ENCODE measurements at places on chromosomes 6 and 20.

DNA sequence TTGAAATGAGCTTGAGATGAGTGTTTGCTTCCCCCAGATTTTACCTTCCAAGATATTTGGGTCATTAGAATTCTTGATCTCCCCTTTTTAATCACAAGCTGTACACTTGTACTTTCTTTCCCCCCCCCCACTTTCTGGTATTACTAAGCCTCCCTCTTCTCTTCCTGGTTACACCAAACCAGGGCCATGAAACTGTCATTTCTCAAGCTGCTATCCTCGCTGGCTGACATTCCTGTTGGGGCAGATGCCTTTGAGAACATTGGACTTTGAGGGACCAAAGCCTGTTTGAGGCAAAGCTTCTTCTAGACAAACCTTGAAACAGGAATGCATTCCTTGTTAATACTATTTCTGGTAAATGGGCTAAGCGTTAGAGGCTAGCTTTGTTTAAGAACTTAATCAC lies 32.3 kb upstream of the MAP3K7 start:
- DNase-seq: no peak

GRCh38 chr20:62577490-62577836 lies 64.8 kb upstream of the SLCO4A1 start:
- no peak for DNase-seq

GRCh38 chr6:8539453-8539852 lies 104.1 kb upstream of the SLC35B3 start:
- DNase-seq: peak; percentile 5

- no peak for DNase-seq
Measured at GRCh38 chr6:45806172-45806571, 209.5 kb downstream of the CLIC5 start.

- DNase-seq: no peak
Measured at GRCh38 chr6:167866642-167867041, 39.9 kb downstream of the AFDN start.

DNA sequence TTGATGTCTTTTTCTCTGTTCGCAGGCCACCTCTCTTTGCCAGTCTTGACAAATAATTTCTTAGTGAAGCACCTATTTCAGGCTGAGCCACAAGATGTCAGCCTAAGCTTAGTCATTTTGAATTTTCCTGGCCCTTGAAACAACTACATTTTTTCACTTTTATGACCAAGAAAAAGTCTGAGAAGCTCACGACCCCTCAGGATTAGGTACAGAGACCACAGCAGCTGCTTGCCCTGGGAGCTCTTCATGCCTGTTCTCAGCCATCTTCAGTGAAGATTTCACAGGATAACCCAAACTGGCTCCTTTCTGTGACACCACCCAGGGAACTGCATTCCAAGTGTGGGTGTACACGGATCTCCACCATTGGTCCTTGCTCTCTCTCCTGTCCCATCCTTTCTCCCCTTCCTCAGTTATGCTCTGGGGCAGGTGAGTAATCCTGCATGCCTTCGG lies 38.4 kb upstream of the SPTLC3 start:
- DNase-seq: no peak

DNA sequence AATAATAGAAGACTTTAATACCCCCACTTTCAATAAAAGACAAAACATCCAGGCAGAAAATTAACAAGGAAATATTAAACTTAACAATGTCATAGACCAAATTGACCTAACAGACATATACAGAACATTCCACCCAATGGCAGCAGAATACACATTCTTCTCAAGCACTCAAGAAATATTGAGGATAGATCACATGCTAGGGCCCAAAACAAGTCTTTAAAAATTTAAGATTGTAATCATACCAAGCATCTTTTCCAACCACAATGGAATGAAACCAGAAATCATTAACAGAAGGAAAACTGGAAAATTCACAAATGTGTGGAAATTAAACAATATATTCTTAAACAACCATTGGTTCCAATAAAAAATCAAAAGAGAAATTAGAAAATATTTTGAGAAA lies 161.0 kb downstream of the COL12A1 start:
- no peak for DNase-seq

GRCh38 chr6:144013486-144013909 lies 5.4 kb upstream of the PLAGL1 start:
- DNase-seq: peak; percentile 47

GRCh38 chr20:31851240-31851955 lies 6.0 kb upstream of the FOXS1 start:
- no peak for DNase-seq

- DNase-seq: no peak
Measured at GRCh38 chr6:5025911-5026819, 22.3 kb upstream of the RPP40 start.

DNA sequence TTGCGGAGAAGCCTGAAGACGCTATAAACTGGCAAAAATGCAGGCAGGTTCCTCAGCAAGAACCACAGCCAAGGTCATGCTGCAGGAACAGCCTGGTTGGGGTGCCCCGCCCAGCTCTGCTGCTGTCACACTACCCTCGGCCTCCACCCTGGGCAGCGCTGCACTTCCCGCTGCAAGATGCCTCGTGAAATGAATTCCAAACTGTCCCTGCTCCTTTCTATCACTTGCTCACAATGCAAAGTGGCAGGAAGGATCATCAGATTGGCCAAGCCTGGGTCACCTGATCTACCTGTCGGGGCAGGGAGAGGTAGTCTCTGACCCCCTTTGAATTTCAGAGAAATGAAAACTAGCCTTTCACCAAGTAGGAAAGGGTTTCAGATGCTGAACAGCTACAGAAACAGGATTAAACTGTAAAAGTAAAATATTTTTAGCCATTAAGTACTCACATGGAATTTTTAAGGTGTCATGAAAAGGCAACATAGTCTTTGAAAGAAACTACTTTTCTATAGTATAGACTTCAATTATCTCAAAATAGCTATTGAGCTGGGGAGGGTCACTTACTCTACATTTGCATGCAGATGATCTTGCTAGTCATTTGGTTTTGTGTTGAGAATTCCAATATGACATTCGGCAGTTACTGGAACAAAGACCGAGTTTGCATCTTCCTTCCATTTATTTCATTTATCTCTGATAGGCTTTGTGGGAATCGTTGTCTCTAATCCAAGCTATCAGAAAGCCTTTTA lies 236.4 kb upstream of the ASCC3 start:
- no peak for DNase-seq

DNA sequence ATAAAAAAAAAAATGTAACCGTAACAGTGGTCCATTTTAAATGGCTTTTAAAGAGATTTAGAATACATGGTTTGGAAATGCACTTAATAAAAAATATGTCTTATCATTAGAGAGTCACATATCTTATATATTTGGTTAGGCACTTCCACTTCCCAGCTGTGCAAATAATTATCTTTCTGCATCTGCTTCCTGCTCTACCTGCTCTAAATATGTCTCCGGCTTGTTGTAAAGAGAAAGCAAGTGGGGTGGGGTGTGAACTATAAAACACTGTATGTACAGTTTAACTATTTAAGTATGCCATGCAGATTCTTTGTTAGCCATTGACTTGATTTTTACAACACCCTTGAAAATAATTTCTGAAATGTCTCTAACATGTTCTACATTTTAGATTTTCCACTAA lies 106.3 kb downstream of the NKAIN2 start:
- DNase-seq: no peak

DNA sequence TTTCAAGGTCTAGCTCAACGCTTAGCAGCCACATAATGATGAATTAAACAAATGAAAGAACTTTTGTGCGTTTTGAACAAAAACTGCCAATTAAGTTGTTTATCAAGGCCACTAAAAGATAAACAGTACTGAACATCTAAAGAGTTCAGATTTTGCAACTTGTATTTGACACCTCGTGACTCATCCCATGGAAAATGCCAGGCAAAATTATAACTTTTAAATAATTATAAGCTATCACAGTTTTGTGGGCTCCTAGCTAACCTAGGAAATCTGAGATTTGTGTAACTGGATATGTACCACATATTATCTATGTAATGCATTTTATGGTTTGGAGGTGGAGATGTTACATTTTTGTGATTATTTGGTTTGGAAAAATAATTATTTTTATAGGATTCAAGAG lies 9.6 kb upstream of the BAG2 start:
- DNase-seq: no peak

GRCh38 chr6:169158174-169158573 lies 95.5 kb downstream of the THBS2 start:
- DNase-seq: no peak

DNA sequence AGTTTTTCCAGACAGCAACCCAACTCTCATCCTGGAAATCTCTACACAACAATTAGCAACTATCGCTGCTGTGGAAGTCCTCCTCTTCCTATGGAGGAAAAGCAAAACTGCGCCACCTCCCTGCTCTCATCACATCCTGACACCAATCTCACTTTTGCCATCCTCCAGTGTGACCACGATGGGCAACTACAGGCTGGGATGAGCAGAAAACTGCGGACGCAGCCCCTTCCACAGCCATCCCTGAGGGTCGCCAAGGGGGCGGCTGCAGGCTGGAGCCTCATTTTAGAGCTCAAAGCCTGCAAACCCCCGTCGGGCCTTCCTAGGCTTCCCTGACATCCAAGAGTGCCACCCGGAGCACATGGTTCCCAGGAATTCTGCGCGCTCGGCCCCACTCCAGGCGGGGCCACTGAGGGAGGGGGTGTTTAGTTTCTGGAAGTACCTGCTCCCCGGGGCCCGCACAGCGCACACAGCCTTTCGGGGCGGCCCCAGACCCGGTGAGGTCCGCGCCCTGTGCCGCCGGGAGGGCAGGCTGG lies 1.2 kb downstream of the TCFL5 start:
- DNase-seq: no peak

GRCh38 chr6:60867548-60867947 lies 1418.5 kb downstream of the KHDRBS2 start:
- DNase-seq: no peak

DNA sequence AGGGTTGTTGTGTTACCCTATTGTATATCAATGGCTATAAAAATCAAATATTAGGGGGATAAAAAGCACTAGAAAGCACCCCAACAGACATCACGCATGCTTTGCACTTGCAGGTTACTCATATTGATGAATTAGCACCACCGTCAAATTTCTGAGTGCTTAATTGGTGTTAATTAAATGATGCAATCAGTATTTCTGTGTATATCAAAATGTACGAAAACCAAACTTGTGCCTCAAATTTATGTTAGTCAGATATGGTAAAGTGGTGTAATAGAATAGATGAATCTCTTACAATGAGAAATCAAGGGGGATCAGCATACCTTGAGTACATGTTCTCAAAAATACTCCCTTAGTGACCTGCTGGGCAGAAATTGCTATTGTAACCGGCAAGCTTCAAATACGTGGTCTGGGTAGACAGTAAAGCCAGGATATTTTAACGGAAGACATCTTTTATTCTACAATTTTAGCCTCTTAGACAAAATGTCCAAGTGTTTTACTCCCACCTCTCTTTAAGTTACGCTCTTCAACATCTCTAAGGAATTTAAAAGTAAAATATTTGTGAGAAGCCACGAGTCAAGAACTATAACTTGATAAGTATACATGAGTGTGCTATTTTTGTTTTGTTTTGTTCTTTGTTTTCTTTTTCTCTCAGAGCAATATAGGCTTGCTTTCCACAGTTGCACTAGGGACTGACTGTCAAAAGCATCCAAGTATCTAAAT lies 166.0 kb downstream of the QKI start:
- no peak for DNase-seq

DNA sequence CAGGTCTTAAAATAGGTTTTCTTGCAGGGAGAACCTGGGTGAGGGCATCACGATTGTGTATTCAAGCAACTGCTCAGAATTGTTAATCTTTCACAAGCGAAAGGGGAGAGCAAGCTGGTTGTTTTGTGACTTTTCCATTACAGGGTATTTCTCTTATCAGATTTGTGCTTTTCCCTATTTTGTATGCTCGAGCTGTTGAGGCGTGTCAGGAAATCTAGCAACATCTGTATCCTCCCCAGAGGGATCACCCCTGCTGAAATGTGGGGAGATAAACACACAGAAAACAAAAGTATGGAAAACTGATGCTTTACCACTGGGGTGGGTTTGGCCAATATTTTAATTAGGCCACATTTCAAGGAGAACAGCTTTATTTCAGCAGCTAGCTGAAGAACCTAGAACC lies 187.0 kb downstream of the DTNBP1 start:
- no peak for DNase-seq

- no peak for DNase-seq
Measured at GRCh38 chr20:869606-870005, 36.1 kb downstream of the FAM110A start.

- DNase-seq: no peak
Measured at GRCh38 chr6:158514176-158514575, 45.7 kb upstream of the TMEM181 start.

DNA sequence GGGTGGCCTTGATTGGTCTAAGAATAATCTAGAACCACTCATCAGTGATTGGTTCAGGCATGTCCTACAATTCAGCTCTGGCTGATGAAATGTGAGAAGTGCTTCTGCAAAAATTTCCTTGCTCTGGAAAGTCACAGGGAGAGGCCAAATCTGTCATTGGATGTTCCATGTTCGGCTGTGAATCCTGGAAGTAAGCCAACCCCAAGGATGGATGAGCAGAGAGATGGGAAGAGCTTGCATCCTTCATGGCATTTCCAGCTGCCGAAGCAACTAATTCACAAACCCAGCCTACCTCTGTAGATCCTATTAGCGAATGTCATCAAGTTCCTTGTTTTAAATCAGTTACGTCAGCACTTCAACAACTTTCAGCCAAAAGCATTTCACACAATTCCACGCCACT lies 187.2 kb upstream of the SOX4 start:
- DNase-seq: no peak

- no peak for DNase-seq
Measured at GRCh38 chr6:25537349-25538018, 114.5 kb upstream of the SCGN start.

GRCh38 chr6:109194880-109195279 lies 99.6 kb downstream of the CEP57L1 start:
- DNase-seq: no peak

- DNase-seq: no peak
Measured at GRCh38 chr6:96777113-96777512, 60.2 kb downstream of the GPR63 start.

DNA sequence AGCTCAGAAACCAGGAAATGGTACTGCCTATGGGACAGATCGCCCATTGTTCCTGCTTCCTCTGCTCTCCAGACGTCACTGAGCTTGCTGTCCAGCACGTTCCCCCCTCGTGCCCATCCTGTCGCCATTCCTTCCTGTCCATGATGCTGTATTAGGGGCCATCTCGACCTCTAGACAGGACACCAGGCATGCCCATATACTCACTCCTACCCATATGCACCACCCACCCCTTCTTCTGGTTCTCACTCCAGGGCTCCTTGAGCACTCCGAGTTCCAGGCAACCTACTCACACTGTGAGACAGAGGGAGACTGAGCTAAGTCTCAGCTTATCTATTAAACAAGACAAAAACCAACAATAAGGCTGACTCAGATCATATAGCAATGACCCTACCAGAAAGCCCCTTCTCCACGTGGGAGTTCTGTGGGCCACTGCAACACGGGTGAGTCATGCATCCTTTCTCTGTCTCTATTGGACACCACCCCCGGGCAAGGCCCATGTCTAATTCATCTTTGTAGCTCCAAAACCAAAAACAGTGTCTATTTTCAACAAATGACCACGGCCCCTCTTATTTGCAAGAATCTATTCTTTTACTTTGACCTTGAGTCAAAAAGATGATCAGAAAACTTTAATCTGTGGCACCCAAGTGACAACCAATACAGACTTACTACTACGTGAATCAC lies 65.7 kb downstream of the PSMG4 start:
- no peak for DNase-seq

GRCh38 chr6:139344186-139344963 lies 30.1 kb downstream of the CITED2 start:
- DNase-seq: no peak

- DNase-seq: no peak
Measured at GRCh38 chr6:39432330-39433025, 110.0 kb upstream of the KCNK16 start.

Measured in germinal center (tissue), 1 donor.